ENCODE measurements at places on chromosomes 5 and 9.

DNA sequence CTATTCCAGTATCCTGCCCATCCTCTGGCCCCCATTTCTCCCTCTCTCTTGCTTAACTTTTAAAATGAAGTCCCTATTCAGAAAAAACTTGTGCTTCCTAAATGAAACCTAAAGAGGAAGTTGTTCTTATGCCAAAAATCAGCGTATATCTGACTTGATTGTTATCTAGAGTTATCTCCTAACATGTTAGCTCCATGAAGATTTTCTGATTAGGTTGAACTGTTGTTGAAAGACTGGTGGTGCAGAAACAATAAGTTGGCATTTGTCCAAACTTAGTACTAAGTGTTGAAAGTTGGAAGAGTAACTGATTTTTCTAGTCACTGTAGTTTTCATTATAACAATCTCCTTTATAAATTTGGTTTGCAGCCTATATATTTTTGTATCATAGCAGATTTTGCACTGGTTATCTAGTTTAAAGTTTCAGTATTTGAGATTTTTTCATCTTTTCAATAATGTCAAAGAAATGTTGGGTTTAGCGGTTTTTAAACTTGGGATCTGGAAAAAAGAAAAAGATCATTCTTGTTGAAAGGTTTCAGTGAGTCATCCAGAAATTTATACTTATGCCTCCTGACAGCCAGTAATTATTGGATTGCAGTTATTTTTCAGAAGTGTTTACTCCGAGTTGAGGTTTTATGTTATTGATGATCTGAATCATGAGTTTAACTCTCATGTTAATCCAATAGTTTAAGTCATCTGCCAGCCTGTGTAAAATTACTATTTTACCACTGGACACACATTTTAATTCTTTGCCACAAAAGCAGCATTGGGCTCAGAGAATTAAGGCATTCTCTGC, 60.6 kb downstream of the PAM start:
- no peak for DNase-seq

- no peak for DNase-seq
Measured at GRCh38 chr9:70832492-70832891, 288.9 kb downstream of the TRPM3 start.

DNA sequence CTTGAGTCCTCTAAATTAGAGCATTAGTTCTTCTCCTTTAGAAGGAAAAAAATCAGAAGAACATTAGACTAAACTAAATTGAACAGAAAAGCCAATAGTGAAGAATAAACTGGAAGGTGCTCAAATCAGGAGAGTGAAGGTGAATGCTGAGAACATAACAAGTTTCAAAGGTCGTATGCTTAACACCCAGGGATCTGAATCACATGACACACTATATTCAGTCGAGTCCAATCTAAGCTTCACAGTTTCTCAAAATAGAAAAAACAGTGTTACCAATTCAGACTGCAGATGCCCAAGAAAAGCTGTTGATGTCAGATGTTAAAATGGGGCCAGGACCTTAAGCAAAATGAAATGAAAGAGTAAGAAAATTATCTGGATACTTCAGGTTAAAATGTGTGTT, 614.5 kb downstream of the EFNA5 start:
- DNase-seq = no peak

GRCh38 chr5:148401604-148402003, 17.8 kb downstream of the FBXO38 start:
- no peak for DNase-seq

DNA sequence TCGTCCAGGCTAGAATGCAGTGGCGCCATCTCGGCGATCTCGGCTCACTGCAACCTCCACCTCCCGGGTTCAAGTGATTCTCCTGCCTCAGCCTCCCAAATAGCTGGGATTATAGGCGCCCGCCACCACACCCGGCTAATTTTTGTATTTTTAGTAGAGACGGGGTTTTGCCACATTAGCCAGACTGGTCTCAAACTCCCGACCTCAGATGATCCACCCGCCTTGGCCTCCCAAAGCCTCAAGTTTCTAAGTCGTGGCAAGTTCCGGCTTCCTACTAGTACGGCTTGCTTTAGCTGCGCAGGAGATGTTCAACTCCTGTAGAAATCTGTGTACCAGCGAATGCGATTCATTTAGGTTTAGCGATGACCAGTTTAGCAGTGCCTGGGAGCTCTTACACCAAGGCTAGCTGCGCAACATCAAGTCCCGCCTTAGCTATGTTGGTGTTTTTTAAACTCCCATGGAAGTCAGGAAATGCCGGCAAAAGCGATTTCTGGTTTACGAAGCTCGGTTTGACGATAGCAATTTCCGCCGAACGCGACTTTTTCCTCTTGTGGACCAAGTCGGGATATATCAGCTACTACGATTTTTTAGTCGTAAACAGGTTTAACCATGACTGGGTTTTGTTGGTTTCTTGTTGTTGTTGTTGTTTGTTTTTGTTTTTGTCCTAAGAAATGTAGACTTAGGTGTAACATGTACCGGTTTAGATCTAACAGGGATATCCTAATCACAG, 46.4 kb downstream of the ANXA2R start:
- peak; percentile 45 for DNase-seq

DNA sequence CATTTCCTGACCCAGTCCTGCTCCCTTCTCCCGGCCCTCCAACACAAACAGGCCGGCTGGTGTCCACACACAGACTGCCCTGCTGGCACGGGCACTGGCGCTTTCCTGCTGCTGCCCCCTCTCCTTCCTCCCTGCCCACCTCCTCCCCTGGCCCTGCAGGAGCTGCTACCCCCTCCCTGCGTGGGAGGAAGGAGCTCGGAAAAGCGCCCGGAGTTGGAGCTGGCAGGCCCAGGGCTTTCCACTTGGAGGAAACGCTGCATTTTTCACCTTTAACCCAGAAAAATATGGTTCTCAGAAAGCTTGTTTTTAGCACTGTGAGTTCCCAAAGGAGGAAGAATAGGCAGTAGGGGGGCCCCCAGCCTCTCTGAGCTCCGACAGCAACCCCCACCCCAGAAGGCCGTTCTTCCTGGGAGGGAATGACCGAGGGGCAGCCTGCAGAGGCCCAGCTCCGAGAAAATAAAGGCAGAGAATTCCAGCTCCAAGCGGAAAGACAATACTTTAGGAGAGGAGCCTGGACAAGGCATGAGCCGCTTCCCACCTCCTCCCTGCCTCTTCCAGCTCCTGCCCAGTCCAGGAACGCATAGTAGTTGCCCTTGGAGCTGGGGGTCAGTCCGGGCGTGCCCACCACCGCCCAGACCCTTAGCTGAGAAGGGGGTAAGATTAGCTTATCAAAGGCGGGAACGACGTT, 88.9 kb downstream of the LIFR start:
- no peak for DNase-seq
